ENCODE measurements at places on chromosomes 7 and 10.

GRCh38 chr7:77265666-77266065 lies 66.0 kb upstream of the FGL2 start:
- DNase-seq = no peak

GRCh38 chr7:46202379-46202778 lies 281.3 kb upstream of the IGFBP3 start:
- DNase-seq = no peak

DNA sequence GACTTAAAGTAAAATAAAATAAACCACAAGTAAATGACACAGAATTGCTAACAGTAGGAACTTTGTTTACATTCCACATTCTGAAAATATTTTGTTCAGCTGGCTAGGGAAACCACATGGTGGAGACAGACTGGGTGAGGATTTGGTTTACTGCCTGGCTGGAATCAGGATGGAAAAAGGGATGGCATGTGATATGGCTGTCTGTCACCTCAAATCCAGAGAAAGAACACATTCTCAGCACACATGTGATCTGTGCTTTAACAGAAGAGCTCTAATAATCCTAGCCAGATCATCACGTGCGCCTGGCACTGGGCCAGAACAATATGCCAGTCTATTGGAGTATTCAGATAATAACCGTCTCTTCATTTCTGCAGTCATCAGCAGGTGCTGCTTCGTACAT lies 90.9 kb upstream of the PIP4K2A start:
- DNase-seq = no peak

- no peak for DNase-seq
These were observed 6.7 kb downstream of the OTUD1 start for GRCh38 chr10:23445591-23445990.

- no peak for DNase-seq
These were observed 78.1 kb downstream of the CXCL12 start for GRCh38 chr10:44306762-44307161.

DNA sequence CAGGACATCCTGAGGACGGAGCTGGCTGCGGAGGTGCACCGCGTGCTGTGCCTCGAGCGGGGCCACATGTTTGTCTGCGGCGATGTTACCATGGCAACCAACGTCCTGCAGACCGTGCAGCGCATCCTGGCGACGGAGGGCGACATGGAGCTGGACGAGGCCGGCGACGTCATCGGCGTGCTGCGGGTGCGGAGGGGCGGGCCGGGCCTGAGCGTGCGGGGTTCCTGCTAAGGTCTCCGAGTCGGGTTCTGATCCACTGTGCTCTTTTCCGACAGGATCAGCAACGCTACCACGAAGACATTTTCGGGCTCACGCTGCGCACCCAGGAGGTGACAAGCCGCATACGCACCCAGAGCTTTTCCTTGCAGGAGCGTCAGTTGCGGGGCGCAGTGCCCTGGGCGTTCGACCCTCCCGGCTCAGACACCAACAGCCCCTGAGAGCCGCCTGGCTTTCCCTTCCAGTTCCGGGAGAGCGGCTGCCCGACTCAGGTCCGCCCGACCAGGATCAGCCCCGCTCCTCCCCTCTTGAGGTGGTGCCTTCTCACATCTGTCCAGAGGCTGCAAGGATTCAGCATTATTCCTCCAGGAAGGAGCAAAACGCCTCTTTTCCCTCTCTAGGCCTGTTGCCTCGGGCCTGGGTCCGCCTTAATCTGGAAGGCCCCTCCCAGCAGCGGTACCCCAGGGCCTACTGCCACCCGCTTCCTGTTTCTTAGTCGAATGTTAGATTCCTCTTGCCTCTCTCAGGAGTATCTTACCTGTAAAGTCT lies 10.4 kb downstream of the ATG9B start:
- peak; percentile 94 for DNase-seq

DNA sequence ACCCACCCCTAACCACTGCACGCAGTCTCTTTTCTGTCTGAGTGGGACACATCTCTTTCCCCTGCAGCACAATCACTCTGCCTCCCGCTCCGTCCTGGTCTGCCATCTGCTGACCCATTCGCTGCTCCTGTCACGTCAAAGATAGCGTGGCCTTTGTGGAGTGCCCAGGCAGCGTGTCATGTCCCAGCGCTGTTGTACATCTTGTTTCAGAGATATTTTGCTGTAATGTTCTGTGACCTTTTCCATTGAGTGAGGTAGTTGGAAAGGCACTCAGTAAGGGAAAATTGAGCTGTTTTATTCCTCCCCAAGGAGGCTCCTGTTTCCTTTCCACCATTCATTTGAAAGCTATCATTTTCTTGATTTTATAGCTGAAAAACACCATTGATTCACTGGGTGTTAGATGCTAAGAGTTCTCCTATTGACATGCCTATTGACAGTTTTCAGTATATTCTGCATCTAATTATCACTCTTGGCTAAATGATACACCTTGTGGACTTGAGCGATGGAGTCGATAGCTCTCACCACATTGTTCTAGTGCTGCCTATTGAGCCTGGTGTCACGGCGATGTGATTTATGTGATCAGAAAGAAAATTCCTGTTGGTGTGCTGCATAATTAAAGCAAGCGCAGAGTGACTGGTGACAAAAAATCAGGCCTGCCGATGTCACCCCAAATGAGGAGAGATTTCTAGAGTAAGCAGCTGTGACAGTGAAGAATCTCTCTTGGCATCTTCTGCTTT lies 372.6 kb downstream of the LRMDA start:
- no peak for DNase-seq

- no peak for DNase-seq
These were observed 158.0 kb downstream of the C7orf25 start for GRCh38 chr7:42753811-42754363.

- no peak for DNase-seq
These were observed 21.7 kb downstream of the RSU1 start for GRCh38 chr10:16795410-16796073.

GRCh38 chr7:44063894-44064651 lies 1.3 kb downstream of the PGAM2 start:
- DNase-seq = no peak

- no peak for DNase-seq
These were observed 564.6 kb downstream of the KCNMA1 start for GRCh38 chr10:77072836-77073662.

GRCh38 chr7:123881300-123881699 lies 36.3 kb downstream of the HYAL4 start:
- DNase-seq = no peak

Data from T-helper 9 cell (primary cell).